Renal pelvis (tissue), 12 donors: ENCODE measurements at places on chromosomes 4 and X. TPM values are rescaled to one million over a fixed set of nuclear protein-coding genes. Genes with fewer than 3 reads are reported as not detected.

PCDH18 gene
- polyA plus RNA-seq: 134 TPM

GRCh38 chr4:187188118-187188517, 464.5 kb upstream of the FAT1 start:
- no peak for DNase-seq

DCX gene
- polyA plus RNA-seq: 2.1 TPM

- peak; percentile 85 for DNase-seq
Measured at GRCh38 chrX:49184294-49185281, 1.6 kb downstream of the PRICKLE3 start.

DNA sequence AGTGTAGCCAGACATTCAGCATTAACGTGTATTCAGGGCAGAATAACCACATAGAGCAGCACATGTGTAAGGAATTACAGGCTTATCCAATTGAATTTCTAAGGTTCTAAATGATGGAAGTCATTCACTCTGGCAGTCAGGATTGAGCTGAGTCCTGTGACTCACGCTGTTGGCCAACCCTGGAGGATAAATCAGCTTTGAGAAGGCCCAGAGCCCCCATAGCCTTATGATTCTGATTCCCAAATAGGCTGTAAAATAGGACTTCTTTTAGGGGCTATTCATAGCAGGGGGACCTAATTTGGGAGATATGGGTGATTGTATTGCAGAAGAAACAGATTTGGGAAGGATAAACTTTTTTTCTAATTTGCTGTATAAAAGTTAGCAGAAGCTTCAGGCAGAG, 8.1 kb upstream of the HPF1 start:
- no peak for DNase-seq

- no peak for DNase-seq
Measured at GRCh38 chr4:174314274-174314673, 30.6 kb downstream of the CEP44 start.

GRCh38 chrX:19720236-19720635, 167.2 kb downstream of the SH3KBP1 start:
- DNase-seq: peak; percentile 20

DNA sequence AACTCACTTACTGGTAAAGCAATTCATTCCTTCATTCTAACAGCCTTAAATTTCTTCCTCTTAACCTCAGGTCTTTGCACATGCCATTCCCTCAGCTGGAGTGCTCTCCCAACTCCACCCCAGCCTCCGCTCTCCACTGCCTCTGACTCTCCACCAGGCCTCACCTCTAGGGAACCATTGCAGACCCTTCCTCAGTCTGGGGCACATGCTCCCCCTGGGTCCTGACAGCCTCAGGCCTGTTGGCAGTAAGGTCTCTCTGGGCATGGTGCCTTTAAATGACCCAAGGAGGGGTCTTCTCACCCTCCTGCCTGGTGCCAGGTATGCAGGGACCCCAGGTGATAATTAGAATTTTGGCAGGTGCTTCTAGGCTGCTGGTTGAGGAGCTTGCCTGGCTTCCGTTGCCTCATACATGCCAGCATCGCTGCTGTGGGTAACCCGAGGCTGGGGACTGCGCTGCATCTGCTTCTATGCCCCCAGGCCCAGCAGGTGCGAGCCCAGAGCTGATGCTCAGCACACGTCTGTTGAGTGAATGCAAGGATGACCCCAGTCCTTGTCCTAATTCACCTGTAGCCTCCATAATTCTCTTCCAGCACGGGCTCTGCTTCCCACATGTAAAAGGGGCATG, 27.5 kb upstream of the GPR78 start:
- DNase-seq: no peak

- DNase-seq: no peak
Measured at GRCh38 chrX:630612-631496, at the start of gene SHOX. TSS of gene SHOX (plus strand) at chrX:630791. CDS start at chrX:630898, 107 bp downstream.

GRCh38 chr4:147482281-147482680, 1.4 kb downstream of the EDNRA start:
- DNase-seq: no peak

DNA sequence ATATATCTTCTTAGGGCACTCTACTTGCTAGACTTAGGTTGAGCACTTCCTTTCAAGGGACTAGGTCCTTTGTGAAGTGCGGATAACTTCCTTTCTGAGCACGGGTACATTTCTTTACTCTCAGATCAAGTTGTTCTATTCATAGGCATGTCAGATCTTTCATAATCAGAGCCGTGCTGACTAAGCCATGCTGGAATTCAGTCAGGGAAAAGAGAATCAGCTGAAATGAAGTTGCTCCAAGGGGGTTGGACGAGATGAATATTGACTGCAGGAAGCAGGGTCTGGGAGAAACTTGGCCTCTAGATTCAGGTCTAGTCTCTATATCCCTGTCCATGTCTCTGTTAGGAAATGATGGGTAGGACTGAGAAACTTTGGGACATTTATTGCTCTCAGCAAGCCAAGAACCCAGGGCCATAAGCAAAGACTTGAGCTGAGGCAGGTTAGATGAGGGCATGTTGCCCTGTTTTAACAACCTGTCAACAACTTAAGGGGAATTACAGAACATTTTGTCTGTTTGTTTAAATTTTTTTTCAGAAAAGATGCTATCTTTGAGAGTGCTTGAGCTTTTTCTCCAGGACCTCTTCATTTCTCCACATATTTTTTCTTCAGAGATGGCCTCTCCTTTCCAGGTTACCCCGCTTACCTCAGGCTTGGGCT, 28.3 kb downstream of the AREG start:
- DNase-seq: no peak

DNA sequence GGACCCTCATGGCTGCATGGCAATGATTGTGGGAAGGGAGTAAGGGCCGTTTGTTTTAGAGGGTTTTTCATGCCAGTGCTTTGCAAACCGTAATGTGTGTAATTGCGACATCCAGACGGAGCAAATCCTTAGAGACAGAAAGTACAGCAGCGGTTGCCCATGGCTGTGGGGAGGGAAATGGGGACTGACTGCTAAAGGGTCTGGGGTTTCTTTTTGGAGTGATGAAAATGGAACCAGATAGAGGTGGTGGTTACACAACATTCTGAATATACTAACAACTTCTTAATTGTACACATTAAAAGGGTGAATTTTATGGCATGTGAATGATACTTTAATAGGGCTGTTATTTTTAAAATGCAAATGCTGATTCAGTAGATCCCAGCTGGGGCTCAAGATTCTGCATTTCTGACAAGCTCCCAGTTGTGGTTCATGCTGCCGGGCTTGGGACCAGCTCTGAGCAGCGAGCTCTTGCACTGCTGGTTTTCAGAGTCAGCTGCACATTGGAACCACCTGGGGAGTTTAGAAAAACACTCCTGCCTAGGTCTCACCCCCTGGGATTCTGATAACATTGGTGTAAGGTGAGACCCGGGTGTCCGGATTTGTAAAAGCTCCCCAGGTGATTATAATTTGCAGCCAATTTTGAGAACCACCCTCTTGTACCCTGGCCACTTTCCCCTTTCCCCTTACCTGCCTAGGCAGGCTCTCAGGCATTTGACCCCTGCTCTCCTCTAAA, 47.7 kb downstream of the PRPS1 start:
- DNase-seq: no peak

- no peak for DNase-seq
Measured at GRCh38 chr4:142331132-142331531, 515.0 kb downstream of the INPP4B start.

ALB gene
- polyA plus RNA-seq: 2.2 TPM

TMEM31 gene
- 1.5 TPM for polyA plus RNA-seq

DNA sequence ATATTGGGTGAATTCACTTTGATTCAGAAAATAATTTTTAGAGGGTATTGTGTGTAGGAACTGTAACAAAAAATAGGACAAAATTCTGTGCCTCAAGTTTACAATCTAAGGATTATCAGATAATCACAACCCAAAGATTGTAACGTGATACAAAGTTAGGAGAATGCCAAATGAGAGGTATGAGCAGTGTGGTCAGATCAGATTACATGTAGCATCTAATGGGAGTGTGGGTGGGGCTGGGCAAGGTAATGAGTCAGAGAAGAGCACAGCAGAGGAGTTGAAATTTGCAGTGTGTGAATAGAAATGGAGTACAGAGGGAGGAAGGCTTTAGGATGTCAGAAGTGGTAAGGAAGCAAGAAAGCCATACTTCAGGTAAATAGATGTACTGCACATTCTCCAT, 103.4 kb upstream of the TEX13A start:
- DNase-seq: no peak

TASL gene
- 0.52 TPM for polyA plus RNA-seq

- no peak for DNase-seq
Measured at GRCh38 chr4:93469560-93469959, 359.0 kb upstream of the ATOH1 start.

DNA sequence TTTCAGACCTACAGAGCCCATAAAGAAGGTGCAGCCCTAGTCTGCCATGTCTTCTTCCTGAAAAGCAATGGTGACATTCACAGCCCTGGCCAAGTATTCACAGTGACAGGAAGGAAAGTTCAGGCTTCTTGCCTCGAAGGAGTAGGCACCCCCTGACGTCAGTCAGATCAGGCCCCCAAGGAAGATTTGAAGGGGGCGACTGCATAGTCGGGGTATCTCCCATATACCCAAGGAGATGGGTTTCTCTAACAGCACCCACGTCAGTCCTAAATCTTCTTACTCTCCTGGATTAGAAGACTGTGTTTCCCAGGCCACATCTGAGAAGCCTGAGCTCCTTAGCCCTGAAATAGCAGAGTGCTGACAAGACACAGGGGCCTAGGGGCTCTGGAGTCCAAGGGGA, at the start of gene PPEF2:
PPEF2 (minus strand) TSS at position 101 of the 400 bp plus-strand sequence. CDS start 6,127 bp downstream, outside the sequence.
- DNase-seq: no peak

TRIM61 gene
- polyA plus RNA-seq: 2.5 TPM

DNA sequence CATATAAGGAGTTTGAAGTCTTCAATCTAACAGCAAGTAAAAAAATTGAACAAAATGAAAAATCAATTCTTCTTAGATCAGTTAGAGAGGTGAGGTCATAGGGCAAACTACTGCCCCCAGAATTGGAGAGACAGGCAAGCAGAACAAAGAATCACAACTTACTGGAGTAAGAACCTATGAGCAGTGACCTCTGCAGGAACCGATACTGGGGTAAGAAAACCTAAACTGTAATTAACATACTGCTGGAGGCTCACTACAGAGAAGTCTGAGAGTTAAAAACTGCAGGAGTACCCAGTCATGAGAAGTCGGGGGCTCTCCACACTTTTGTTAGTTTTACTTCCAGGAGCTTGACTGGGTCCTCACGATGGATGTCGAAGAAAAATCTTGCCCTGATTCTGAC, 16.0 kb downstream of the CLDN22 start:
- DNase-seq: no peak

DNA sequence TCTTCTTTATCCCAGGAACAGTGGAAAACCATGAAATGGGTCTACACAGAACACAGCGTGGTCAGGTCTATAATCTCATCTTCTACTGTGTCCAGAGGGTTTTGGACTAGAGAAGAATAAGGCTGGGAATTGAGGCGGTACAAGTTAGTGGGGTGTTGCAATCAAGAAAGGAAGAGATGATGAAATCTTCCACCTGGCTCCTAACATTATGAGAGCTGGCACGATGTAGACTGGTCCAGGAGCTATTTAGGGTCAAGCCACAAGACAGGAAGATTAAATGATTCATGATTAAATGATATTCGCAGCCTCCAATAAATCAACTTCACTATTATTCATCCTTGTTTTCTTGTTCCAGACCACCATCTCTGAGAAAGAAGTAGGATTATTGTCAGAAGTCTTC, 88.0 kb downstream of the ARSF start:
- DNase-seq: no peak

- no peak for DNase-seq
Measured at GRCh38 chr4:7058792-7059191, 9.1 kb downstream of the GRPEL1 start.

DGKK gene
- polyA plus RNA-seq: 9.8 TPM

- peak; percentile 42 for DNase-seq
Measured at GRCh38 chr4:154559494-154560418, 3.1 kb upstream of the FGB start.

CENPVL2 gene
- polyA plus RNA-seq: 0.33 TPM

DNA sequence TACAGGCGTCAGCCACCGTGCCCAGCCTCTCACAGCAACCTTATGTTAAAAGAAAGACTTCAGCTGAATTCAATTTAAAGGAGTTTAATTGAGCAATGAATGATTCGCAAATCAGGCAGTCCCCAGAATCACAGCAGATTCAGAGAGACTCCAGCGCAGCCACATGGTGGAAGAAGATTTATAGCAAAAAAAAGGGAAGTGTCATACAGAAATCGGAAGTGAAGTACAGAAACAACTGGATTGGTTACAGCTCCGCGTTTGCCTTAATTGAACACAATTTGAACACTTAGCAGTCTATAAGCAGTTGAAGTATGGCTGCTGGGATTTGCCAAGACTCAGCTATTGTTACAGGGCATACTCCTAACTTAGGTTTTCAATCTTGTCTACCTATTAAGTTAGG, 19.8 kb downstream of the CENPVL3 start:
- no peak for DNase-seq

PPBP gene
- 22.5 TPM for polyA plus RNA-seq

GRCh38 chr4:182492423-182492822, 249.2 kb downstream of the TENM3 start:
- no peak for DNase-seq

AREG gene
- not detected for polyA plus RNA-seq
